ENCODE measurements at places on chromosomes 5 and 9. TPM values are rescaled to one million over a fixed set of nuclear protein-coding genes. Genes with fewer than 3 reads are reported as not detected.

DNA sequence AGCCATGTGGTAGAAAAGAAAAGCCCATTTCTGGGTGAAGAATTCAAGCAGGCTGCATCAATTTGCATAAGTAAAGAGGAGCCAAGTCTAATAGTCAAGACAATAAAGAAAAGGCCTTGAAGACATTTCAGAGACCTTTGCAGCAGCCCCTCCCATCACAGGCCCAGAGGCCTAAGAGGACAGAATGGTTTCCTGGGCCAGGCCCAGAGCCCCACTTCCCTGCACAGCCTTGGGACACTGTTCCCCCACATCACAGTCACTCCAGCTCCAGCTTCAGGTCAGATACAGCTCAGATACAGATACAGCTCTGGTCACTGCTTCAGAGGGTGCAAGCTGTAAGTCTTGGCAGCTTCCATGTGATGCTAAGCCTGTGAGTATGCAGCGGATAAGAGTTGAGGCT, 29.1 kb downstream of the PLGRKT start:
- DNase-seq: no peak

- no peak for DNase-seq
Observed at GRCh38 chr5:170681013-170681433, 102.5 kb upstream of the GABRP start.

The GDA gene
- total RNA-seq: not detected

The SLC25A48 gene
- total RNA-seq: not detected

The FREM1 gene
- not detected for total RNA-seq

The PCDHA6 gene
- not detected for total RNA-seq
